Colonic mucosa (tissue), 4 donors: ENCODE measurements at places on chromosomes 2 and 18.

- peak; percentile 62 for DNase-seq
Observed at GRCh38 chr2:157875641-157876065, 477 bp downstream of the ACVR1 start.

- DNase-seq = no peak
Observed at GRCh38 chr18:77267969-77268368, 18.3 kb downstream of the GALR1 start.

DNA sequence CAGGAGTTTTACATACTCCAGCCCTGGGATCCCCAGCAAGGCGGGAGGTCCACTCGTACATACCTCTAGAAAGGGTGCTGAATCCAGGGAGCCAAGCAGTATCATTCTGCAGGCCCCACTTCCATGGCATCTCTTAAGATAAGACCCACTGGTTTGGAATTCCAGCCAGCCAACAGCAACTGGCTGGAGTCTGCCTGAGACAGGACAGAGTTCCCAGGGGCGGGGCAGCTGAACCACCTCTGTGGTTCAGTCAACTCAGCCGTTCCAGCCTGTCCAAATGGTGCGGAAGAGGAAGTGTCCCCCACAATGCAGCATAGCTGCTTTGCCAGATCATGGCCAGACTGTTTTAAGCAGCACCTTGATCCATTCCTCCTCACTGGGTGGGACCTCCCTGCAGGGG is 33.2 kb downstream of the ZNF892 start:
- no peak for DNase-seq

- DNase-seq = no peak
Observed at GRCh38 chr2:234753701-234754100, 198.1 kb upstream of the SH3BP4 start.

GRCh38 chr2:45173513-45173912 is 164.3 kb upstream of the SIX2 start:
- no peak for DNase-seq

DNA sequence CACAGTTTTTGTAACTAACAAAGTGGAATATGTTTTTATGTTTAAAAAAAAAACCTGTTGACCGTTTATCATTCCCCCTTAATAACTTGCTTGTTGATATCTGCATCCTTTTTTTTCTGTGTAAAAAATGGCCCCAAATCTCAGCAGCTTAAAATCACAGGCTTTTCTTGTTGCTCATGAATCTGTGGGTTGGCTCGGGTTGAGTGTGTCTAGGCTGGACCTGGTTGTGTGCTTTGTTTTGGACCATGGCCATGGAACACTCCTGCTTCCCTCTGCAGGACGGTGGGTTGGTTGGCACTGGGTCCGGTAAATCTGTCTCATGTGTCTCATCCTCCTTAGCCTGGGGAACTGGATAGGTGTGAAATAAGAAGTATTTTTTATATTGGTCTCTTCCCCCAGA is 139.0 kb upstream of the LINC00305 start:
- DNase-seq = no peak

DNA sequence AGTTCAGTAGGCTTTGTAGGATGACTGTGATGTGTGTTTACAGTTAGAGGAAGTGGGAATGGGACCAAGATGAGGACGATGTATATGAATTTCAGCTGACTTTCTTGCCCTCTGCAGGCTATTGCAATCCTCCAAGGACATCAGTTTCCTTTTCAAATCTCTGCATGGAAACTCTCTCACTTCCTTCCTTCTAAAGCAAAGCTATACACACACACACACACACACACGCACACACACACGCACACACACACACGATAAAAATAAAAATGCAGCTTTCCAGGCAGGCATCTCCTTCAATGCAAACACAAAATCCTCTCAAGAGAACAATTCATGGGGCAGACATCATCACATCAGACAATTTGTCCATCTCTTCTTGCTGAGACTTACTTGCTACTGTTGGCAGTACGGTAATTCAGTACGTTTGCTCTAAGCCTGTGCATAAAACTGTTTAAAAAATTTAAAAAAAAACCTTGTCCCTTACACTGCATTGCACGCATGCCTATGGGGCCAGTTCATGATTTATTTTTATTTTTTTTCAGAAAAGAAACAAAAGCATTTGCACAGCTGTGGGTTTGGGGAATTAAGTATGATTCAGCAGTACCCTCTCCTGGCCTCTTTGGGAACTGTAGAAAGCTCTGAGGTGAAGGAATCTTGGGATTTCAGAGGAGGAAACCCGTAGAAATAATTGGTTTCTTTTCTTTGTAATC is 27.1 kb upstream of the ICOS start:
- peak; percentile 37 for DNase-seq

- no peak for DNase-seq
Observed at GRCh38 chr2:59236723-59237122, 995.6 kb upstream of the FANCL start.

- no peak for DNase-seq
Observed at GRCh38 chr18:26429535-26430226, 118.7 kb downstream of the KCTD1 start.

- DNase-seq = no peak
Observed at GRCh38 chr2:220880623-220881596, 691.2 kb downstream of the EPHA4 start.

DNA sequence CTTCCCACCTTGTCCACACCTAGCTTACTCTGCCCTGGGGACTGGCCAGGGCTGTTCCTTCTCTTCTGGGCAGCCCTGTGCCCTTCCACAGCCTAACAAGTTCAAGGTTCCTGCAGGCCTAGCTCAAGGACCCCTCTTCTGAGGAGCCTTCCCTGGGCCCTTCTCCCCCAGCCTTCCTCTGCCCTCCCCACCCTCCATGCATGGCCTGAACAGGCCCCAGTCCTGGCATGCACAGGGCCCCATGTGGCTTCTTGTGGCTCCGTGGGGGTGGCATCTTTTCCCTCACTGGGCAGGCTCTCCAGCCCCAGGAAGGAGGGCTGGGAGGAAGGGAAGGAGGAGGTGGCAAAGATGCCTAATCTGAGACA is 162.9 kb downstream of the CELF4 start:
- no peak for DNase-seq

GRCh38 chr2:152234277-152234676 is 58.7 kb upstream of the STAM2 start:
- DNase-seq = no peak

GRCh38 chr2:233331536-233331935 is 22.8 kb upstream of the DGKD start:
- peak; percentile 62 for DNase-seq

- DNase-seq = no peak
Observed at GRCh38 chr18:6270771-6271216, 143.9 kb downstream of the L3MBTL4 start.

DNA sequence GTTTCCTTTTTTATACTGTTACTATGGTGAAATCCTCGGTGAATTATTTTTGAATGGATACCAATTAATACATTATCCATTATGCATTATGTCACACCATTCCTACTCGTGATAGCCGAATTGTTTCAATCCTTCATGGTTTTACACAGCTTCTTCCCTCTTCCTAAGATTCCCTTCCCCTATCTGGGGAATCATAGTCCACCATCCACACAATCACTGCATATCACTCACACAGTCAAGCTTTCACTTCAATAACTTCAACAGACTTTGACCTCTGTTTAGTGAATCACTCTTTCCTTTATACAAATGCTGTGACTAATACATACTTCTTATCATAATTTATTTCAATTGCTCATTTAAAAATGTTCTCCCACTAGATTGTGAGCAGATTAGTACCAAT is 1108.1 kb upstream of the LRRTM1 start:
- no peak for DNase-seq
